ENCODE measurements at places on chromosomes 5 and 9.

DNA sequence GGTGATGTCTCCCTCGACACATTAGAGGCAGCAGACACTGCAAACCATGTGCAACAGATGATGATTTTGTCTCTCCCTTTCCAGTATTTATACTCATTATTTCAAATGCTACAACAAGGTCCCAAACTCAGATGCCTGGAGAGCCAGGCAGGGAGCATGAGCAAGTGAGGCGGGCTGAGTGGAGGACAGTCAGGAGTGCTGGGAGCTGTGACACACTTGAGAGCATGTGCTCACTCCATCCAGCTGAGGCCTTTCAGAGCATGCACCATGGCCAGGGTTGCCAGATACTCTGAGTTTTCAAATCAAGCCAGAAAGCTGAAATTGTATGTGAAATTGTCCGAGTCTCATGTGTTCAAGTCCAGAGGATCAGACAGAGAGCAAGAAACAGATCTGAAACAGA lies 55.8 kb upstream of the SLC2A8 start:
- no peak for DNase-seq

- DNase-seq: no peak
These were observed 76.6 kb downstream of the ZNF618 start for GRCh38 chr9:113952676-113953075.

DNA sequence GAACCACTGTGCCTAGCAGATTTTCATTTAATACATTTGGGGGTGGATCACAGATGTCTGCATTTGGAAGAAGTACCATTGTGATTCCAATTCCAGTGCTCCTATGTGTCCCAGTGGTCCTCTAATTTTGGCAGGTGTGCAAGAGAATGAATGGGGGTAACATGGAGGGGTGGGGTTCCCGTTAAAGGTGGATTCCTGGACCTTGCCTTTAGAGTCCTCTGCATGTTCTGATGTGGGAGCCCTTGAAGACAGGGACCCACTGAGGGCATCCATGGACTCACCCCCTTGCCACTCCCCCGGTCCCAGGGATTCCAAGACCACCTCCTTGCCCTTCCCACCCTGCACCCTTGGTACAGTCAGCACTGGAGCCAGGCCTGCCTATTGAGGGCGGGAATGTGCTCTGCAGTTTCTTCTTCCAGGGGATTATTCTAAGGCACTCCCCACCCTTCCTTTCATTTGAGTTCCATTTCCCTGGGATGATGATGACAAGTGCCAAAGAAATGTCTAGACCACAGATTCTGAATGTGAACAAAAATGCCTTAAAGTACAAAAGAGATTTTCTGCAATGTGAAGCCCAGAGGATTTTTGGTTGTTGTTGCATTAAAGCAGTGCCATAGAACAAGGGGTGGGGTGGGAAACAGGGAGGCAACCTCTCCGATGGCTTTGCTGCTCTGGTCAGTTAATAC lies 119.4 kb upstream of the PTCH1 start:
- DNase-seq: no peak

DNA sequence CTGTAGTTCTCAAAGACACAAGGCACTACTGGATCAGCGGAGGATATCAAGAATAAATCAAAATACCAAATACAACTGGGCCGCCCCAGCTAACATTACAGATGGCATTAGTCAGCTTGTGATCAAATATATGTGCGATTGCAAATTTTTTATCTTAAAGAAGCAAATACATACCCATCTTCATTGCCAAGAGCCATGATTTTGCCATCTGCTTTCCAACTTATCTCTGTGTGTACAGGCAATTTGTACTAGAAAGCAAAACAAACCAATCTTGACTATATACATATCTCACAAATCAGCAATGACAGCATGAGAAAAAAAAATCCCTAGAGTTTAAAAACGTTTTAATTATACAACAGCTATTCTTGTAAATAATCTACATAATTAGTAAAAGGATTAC lies 20.3 kb downstream of the GEMIN5 start:
- DNase-seq: no peak

- no peak for DNase-seq
These were observed 67.3 kb upstream of the CDH10 start for GRCh38 chr5:24712047-24712446.

DNA sequence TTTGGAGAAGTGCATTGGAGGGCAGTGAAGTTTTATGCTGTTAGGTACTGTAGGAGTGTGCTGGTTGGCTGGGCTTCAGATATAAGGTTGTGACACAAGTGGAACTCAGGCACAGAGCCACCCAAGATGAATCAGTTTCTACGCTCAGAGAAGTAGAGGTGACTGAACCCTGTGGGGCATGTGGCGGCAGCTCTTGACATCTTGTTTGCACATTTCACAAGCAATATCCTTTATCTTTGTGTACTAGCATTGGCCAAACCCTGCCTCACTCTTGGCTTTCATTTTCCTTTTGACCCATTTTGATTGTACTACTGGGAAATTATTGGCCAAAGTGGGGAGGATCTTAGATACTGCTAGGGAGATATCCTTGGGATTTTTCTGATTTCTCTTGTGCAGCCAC lies 110.0 kb downstream of the PSAT1 start:
- DNase-seq: no peak

- no peak for DNase-seq
These were observed 235.9 kb downstream of the DMRTA1 start for GRCh38 chr9:22682536-22682935.

- DNase-seq: no peak
These were observed 32.1 kb upstream of the MVB12B start for GRCh38 chr9:126294331-126295081.

DNA sequence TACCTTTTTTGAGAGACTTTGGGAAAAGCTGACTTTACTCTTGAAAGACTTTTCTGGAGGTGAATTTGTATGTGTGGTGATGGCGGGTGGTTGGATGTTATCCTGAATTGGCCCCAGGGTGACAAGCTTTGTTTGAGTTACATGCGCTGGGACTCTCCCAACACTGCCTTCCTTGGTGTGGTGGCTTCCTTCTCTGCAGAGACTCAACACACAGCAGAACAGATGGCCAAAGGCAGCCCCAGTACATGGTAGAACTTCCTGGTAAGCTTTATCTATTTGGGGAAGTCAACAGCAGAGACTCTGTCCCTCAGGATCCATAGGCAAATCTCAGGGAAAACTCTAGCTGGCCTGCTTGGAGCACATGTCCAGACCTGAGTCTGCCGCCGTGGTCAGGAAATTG lies 18.1 kb downstream of the C1QTNF2 start:
- DNase-seq: no peak

DNA sequence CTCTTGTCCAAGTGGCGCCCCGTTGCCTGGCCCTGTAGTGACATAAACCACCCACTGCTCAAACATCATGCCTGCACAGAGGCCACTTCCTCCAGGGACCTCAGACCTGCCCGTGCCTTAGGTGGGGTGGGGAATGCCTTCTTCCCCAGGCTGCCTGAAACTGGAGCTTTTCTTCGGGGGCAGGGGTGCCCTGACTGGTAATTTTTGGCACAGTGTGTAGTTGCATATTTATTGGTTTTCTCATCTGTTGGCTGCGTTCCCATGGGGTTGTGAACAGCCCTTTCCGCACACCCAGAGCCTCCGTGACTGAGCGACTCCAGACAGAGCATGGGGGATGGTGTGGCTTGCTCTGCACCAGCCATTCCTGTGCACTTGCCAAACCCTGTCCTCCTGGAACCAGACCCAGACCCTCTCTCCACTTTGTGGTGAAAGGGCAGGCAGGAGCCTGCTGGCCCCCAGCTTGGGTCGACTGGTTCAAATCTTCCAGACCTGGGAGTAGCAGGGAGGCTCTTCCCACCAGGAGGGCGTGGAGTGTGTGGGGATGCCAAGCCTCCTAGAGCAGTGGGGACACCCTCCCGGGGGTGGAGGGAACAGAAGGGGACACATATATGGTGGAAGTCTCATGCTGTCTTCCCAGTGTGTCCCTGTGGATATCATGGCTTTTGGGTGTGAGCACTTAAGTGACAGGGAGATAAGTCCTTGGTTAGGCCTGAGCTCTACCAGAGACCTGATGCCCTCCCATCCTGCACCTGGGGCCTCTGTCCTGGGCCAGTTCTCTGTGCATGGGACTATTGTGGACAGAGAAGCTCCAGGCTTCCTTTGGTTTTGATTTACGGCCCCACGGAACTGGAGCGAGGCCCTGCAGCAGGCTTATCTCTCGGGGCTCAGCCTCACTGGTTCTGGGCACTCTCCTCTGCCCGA lies 39.6 kb downstream of the WNK2 start:
- DNase-seq: no peak

- DNase-seq: no peak
These were observed 181.6 kb upstream of the TLE4 start for GRCh38 chr9:79390077-79390698.

- DNase-seq: no peak
These were observed 133.3 kb downstream of the MACROH2A1 start for GRCh38 chr5:135265497-135266302.

GRCh38 chr9:16126042-16126441 lies 573.2 kb downstream of the CCDC171 start:
- no peak for DNase-seq

GRCh38 chr9:131721076-131721475 lies 18.8 kb downstream of the RAPGEF1 start:
- DNase-seq: no peak

DNA sequence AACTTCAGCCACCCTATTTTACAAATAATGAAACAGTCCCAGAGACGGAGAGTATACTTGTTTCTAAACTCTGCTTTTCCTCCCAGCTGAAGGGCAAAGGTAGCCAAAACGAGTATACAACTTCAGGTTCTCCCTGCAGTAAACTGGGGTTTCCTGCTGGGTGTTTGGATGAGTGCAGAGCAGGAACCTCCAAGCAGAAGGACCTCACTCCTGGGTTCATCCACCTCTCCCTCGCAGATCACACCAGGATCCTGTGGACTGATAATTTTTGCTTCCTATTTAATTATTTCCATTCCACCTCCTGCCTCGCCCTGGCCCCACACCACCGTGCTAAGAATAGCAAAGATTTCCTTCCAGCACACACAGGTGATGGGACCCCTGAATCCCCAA lies 2.0 kb upstream of the FOXB2 start:
- DNase-seq: no peak

- no peak for DNase-seq
These were observed 352.6 kb downstream of the CSNK1G3 start for GRCh38 chr5:123864578-123864977.

DNA sequence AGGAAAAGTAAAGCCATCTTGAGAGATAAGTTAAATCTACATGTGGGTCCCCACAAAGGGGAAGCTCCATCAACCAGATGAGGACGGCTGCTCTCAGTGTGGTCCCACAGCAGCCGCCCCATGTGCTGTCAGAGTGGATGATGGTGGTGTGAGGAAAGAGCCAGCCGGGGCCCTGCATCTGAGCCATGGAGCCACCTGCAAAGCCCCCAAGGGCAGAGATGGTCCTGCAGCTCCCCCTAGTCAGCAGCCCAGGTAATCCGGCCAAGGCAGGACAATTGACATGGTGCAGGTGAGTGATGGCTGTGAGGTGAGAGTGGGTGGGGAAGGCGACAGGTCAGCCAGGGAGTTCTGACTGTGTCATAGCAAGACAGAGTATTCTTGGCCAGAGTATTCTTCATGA lies 458.8 kb downstream of the ICE1 start:
- DNase-seq: no peak

- DNase-seq: no peak
These were observed 249.1 kb upstream of the ADCY2 start for GRCh38 chr5:7146886-7147285.

DNA sequence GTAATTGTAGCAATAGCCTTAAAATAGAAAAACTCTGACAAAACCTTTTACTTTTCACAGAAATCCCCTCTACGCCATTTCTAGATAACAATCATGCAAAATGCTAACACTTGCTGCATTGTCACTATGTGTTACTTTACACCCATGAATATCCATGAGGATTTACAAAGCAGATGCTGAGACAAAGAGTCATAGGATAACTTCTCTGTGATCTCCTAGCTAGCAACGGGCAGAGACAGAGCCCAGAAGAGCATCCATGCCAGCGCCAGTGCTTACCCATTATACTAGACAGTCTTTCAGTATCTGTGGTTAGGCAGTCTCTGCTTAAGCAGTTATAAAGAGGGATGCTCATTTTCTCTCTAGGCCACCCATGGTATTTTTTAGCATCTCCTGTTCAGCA lies 474.1 kb downstream of the CAAP1 start:
- no peak for DNase-seq

- no peak for DNase-seq
These were observed 151.1 kb upstream of the ELL2 start for GRCh38 chr5:96112703-96113102.

- DNase-seq: no peak
These were observed 61.1 kb downstream of the GRIA1 start for GRCh38 chr5:153551537-153552079.

DNA sequence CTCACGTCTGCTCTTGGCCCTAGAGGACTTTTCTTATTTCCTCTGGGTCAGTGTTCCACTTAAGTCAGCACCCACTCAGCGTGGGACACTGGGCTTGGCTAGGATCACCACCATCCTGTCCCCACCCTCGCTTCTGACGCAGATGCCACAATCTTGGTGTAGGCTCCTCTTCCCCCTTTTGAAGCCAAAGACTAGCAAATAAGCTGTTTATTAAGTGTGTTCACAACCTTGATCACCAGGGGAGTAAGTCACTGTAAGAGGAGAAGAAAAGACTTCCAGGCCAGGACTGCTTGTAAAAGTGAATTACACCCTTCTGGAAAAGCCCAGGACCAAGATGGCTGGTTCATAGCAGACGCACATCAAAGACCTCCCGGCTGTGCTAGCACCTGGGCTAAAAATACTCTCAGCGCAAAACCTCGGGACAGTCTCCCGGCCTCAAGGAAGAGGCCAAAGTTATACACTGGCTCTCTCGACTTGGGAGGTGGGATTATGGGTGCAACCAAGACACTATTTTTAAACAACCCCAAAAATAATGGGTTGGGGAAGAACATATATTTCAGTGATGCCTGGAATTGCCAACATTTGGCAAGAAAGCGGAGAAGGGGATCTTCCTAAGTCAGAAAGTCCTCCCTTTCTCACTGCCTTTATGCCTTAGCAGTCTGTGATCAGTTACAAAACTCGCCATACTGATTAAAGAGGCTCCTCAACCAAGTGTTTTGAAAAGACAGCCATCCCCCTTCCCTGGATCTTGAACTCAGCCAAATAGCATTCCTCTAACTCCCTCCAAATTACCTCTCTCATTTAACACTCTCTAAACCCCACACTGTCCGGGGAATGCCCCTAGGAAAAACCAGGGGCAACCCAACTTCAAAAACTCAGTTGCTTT lies 69.4 kb downstream of the RAPGEF1 start:
- DNase-seq: no peak

- DNase-seq: no peak
These were observed 298.4 kb downstream of the KCTD16 start for GRCh38 chr5:144469106-144469505.

DNA sequence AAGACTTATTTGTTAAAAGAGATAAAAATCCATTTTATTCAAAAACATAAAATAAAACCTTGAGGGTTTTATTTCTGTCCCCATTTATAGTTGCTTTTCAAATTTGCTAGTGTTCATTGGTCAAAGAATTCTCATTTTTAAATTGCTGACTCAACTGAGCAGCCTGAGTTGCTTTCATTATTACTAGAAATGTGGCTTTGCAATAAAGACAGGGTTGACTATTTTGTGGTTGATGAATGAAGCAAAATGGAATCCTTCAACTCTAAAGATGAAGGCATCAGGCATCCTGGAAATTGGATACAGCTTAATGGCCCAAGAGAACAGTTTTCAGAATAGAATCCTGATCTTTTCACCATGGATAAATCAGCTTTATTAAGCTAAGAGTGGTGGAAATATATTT lies 23.9 kb upstream of the PPP3R2 start:
- no peak for DNase-seq
